Calu3 (cell line): ENCODE measurements at places on chromosomes 7 and 10. TPM values are rescaled to one million over a fixed set of nuclear protein-coding genes. Genes with fewer than 3 reads are reported as not detected.

- H3K4me3 ChIP-seq: no peak overlapping the region
- no peaks in the 10 kb centered on the region for H3K27me3 ChIP-seq
- DNase-seq: no peak
- peaks cover 45% of the 10 kb centered on the region for H3K4me1 ChIP-seq
- no peak overlapping the region for H3K27ac ChIP-seq
These were observed 118.6 kb upstream of the CARD11 start for GRCh38 chr7:3162289-3162688.

DNA sequence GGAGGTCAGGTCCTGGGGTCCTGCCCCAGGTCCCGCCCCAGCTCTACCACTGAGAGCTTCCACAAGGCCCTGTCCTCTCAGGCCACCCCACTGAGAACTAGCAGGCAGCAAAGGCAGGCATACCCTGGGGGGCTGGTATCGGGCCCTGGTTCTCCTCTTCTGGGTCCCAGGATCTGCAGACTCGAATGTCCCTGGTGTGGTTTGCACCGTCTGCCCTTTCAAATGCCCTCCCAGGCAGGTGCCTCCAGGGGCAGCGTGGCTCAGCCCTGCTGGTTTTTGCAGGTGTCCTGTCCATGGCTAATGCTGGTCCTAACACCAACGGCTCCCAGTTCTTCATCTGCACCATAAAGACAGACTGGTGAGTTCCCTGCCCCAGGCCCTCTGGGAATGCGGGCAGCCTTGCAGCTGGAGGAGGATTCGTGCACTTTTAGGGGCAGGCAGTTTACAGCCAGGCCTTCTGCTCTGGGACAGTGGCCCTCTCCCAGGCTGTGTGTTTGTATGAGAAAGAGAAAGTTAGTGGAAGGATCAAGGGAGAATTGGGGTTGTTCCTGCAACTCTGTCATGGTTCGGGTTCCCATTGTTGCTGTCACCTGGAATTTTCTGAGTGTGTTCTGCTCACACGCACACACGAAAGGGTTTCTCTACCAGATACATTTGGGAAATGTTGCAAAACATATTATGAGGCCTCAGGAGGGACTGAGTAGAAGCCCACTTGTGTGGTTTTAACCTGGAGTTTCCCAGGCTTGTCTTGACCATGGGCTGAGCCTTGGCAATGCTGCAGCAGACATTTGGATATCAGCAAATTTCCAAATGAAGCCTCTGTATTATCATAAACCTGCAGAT lies 5.0 kb downstream of the PPIF start:
- no peaks in the 10 kb centered on the region for H3K27me3 ChIP-seq
- no peak for DNase-seq
- peaks cover 47% of the 10 kb centered on the region for H3K36me3 ChIP-seq
- H3K4me1 ChIP-seq: no peaks in the 10 kb centered on the region

- no peaks in the 10 kb centered on the region for H3K36me3 ChIP-seq
- H3K4me1 ChIP-seq: no peaks in the 10 kb centered on the region
- no peak overlapping the region for H3K4me3 ChIP-seq
- H3K27ac ChIP-seq: no peak overlapping the region
- peaks cover 31% of the 10 kb centered on the region for H3K27me3 ChIP-seq
These were observed 167.3 kb upstream of the C1GALT1 start for GRCh38 chr7:7014827-7015595.

- H3K27me3 ChIP-seq: peaks cover 29% of the 10 kb centered on the region
- no peaks in the 10 kb centered on the region for H3K4me1 ChIP-seq
- H3K36me3 ChIP-seq: no peaks in the 10 kb centered on the region
- DNase-seq: no peak
- H3K27ac ChIP-seq: no peak overlapping the region
- no peak overlapping the region for H3K4me3 ChIP-seq
These were observed 6.6 kb downstream of the CPA2 start for GRCh38 chr7:130273081-130273932.

DNA sequence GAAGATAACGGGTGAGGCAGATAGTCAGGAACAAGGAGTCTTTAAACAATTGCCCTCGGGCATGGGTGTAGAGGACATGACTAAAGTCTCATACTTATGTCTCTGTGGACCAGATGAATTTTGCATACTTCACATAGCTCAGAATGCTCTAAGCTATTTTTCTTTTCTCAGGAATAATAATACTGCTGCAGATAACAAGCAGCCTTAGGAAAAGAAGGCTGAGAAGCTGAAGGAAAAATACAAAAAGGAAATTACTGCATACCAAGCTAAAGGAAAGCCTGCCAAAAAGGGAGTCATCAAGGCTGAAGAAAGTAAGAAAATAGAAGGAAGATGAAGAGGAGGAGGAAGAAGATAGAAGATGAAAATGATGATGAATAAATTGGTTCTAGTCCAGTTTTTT lies 13.4 kb upstream of the ERCC6 start:
- H3K27ac ChIP-seq: no peak overlapping the region
- DNase-seq: no peak
- no peaks in the 10 kb centered on the region for H3K36me3 ChIP-seq
- peaks cover 18% of the 10 kb centered on the region for H3K4me1 ChIP-seq

CCNJ gene
- 5.6 and 5.9 TPM in 2 replicates for total RNA-seq

DNA sequence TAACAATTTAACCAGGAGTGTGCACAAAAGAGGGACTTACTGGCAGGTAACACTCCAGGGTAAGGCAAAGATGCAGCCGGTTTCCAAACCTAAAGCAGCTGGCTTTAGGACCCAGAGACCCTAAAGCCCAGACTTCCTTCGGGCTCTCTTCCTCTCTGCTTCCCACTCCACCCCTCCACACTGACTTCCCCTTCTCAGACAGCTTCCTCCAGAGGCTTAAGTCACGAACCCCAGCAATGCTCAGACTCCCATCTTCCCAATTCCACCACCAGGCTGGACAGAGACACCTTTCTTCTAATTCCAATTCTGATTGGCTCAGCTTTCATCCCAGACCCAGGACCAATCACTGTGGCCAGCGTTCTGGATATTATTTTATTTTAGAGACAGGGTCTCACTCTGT lies 24.8 kb downstream of the STYXL1 start:
- no peaks in the 10 kb centered on the region for H3K4me1 ChIP-seq
- no peak overlapping the region for H3K4me3 ChIP-seq
- peaks cover 15% of the 10 kb centered on the region for H3K36me3 ChIP-seq
- no peak for DNase-seq
- H3K27me3 ChIP-seq: no peaks in the 10 kb centered on the region

GARIN1A gene
- 7.3 and 8.5 TPM in 2 replicates for total RNA-seq

EGFR gene
- 85.3 and 87.4 TPM in 2 replicates for total RNA-seq

- no peaks in the 10 kb centered on the region for H3K27me3 ChIP-seq
- H3K36me3 ChIP-seq: no peaks in the 10 kb centered on the region
- no peak overlapping the region for H3K27ac ChIP-seq
These were observed 310.6 kb upstream of the PLXDC2 start for GRCh38 chr10:19505320-19506312.

GRCh38 chr10:130362308-130362761 lies 226.1 kb downstream of the GLRX3 start:
- H3K27me3 ChIP-seq: no peaks in the 10 kb centered on the region
- H3K36me3 ChIP-seq: no peaks in the 10 kb centered on the region
- H3K27ac ChIP-seq: no peak overlapping the region
- H3K4me3 ChIP-seq: no peak overlapping the region
